ENCODE measurements at places on chromosomes 5 and 9.

- DNase-seq: no peak
These were observed 167.9 kb downstream of the ARHGEF28 start for GRCh38 chr5:73793911-73794310.

DNA sequence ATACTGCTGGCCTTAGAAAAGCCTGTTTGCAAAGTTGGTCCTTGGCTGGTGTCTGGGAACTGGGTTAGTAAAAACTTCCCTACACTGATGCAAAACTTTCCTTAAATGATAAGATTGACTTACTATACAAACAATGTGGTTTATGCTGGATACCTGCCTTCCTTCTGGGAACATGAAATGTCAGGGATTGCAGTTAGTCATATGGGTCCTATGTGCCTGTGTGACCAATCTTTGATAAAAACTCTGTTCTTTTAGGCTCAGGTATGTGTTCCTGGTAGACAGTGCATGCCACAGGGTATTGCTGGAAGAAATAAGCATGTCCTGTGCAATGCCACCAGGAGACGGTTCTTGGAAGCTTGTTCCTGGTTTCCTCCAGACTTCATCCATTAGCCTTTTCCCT, 173.3 kb downstream of the RMI1 start:
- DNase-seq: no peak

- no peak for DNase-seq
These were observed 126.0 kb upstream of the CACNA1B start for GRCh38 chr9:137751616-137752015.

DNA sequence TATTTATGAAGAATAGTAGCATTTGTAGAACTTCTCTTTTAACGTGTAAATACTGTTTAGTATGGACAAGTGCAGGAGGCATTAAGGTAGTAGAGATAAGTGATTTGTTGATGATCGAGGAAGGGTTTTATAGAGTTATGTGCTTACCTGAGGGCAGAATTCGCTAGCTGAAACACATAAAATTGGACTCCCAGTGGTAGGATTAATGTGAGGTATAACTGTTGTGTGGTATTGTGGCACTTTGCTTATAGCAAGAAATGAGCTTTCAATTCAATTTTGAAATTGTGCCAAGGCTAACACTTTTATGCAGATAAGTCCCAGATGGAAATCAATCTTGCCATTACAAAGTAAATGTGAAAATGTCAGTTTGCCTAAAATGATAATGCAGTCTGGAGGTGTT, 1.2 kb downstream of the AP3S1 start:
- DNase-seq: no peak

DNA sequence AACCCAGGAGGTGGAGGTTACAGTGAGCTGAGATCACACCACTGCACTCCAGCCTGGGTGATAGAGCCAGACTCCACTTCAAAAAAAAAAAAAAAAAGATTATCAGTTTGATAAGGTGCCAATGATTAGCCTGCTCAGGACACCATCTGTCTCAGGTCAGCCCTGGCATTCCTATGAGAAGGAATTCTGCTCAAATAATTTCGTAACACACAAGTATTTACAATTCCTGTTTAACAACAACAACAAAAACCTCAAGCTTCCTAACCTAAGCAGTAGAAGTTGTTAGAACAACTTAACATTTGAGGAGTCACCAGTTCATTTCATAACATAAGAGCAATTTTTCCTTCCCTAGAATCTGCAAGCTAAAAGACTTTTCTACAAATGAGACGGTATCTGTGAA, 85.0 kb downstream of the LHFPL2 start:
- DNase-seq: no peak

- DNase-seq: no peak
These were observed 31.1 kb downstream of the RORB start for GRCh38 chr9:74528207-74528606.

Data from femur (tissue), 1 donor.